H9 (cell line): ENCODE measurements at places on chromosomes 1 and 21. TPM values are rescaled to one million over a fixed set of nuclear protein-coding genes. Genes with fewer than 3 reads are reported as not detected.

- no peak overlapping the region for H3K27ac ChIP-seq
- no peak overlapping the region for H3K4me3 ChIP-seq
- peaks cover 5% of the 10 kb centered on the region; the same call in 1 of the 2 replicates for H3K4me1 ChIP-seq
- no peak for DNase-seq
- H3K36me3 ChIP-seq, result no peaks in the 10 kb centered on the region
Observed at GRCh38 chr1:24635195-24635843, 7.8 kb upstream of the SRRM1 start.

DNA sequence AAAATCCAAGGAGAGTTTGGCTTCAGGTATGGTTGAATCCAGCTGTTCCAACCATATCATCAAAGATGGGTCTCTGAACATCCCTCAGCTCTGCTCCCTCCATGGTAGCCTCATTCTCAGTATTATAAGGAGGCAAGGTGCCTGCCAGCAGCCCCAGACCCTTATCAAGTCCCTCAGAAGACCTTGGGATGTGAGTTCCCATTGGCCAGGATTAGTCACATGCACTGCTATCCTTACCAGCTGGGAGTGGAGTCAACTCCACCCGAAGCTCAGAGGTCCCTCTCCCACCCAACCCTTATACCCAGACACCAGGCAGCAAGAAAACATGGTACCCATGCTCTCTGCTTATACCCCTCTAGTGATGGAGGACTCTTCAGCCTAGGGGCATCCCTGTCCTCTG, 153.7 kb upstream of the ZBTB40 start:
- H3K27ac ChIP-seq, result no peak overlapping the region
- H3K4me3 ChIP-seq, result no peak overlapping the region
- H3K4me1 ChIP-seq, result no peaks in the 10 kb centered on the region

- no peaks in the 10 kb centered on the region for H3K4me1 ChIP-seq
- no peak overlapping the region for H3K27ac ChIP-seq
- H3K36me3 ChIP-seq, result no peaks in the 10 kb centered on the region
- no peaks in the 10 kb centered on the region for H3K27me3 ChIP-seq
- H3K4me3 ChIP-seq, result no peak overlapping the region
Observed at GRCh38 chr1:160546942-160547341, 23.9 kb upstream of the SLAMF6 start.

- no peak for DNase-seq
- H3K4me1 ChIP-seq, result no peaks in the 10 kb centered on the region
- H3K27me3 ChIP-seq, result no peaks in the 10 kb centered on the region
Observed at GRCh38 chr21:37118187-37118826, 45.3 kb downstream of the TTC3 start.

GRCh38 chr1:157110686-157111085, 11.1 kb upstream of the ETV3L start:
- no peaks in the 10 kb centered on the region; the same call in 1 of the 2 replicates for H3K27me3 ChIP-seq
- peak; percentile 17 for DNase-seq

Gene MAD2L2
- 283 and 289 TPM in 2 replicates for total RNA-seq

Gene OLFML2B
- total RNA-seq, result 1.3 and 1.4 TPM in 2 replicates

Gene MMEL1
- total RNA-seq, result 0.42 and 0.59 TPM in 2 replicates

Gene MYOG
- not detected in 2 replicates for total RNA-seq
